Dermis blood vessel endothelial cell (primary cell): ENCODE measurements at places on chromosomes 6 and 20.

DNA sequence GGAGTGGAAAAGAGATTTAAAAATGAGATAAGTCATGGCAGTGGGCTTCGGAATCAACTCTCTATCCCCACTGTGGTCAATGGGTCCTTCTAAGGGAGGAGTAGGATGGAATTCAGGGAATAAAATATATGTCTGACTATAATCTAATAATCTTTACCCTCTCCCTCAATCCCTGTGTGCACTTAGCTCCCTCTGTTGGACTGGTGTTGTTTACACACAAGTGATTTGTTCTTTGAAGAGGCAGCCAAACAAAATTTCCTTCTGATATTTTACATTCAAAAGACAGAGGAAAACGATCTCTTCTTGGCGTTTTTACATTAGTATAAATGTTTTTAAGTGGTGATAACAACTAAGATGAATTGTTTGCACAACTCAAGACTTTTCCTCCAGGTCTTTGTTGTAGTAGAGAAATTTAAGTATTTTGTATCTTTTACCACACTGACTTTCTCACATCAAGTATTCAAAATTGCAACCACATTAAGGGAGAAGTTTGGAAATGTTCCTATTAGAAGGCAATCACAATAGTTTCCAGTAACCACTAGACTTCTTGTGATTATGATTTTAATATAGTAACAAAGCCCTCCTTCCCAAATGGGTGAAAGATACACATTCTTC lies 317.8 kb downstream of the CENPW start:
- peak; percentile 56 for DNase-seq

DNA sequence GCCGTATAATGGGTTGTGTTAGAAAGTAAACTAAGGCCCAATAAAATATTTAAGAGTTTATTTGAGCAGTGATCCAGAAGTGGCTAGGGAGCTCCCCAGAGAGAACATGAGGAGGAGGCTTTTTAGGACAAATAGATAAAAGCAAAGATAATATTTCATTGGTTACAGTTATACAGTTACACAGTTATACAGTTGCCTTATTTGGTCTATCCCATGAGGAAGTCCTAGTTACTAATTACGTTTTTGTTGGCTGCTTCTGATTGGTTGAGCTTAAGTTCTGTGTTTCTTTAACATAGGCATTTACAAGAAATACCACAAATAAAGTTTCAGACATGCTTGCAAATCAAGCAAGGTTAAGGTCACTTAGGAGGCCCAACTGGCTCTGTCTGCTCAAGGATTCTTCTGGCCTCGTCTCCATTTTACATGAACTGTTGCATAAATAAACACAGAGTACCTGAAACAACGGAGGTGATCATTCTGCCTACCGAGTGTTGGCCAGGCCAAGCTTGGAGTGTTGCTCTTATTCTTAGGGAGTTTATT lies 7.0 kb downstream of the UBD start:
- DNase-seq: peak; percentile 72

DNA sequence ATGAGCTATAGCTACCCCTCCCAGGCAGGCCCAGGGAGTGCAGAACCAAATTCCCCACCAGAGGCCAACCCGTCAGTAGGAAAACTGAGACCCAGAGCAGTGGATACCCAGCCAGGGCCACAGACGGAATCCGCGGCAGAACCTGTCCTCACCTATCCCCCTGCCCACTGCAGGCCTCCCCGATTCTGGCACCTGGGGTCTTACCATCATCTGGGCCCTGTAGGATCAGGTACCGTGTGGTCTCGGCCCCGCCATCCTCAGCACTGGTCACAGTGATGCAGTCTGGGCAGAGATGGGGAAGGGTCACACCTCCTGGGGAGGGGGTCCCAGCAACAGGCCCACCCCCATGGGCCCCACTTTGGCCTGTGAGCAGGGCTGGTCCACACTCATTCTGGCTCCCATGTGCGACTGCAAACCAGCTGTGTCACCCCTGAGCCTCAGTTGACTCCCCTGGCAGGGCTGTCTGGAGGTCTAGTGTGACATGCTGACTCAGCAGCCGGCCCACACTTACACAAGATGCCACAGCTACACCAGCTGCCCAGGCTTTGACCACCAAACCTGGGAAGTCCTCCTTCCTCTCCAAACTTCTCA lies 3.8 kb downstream of the ZNF335 start:
- no peak for DNase-seq

GRCh38 chr6:22954749-22955385 lies 385.5 kb downstream of the HDGFL1 start:
- peak; percentile 19 for DNase-seq

DNA sequence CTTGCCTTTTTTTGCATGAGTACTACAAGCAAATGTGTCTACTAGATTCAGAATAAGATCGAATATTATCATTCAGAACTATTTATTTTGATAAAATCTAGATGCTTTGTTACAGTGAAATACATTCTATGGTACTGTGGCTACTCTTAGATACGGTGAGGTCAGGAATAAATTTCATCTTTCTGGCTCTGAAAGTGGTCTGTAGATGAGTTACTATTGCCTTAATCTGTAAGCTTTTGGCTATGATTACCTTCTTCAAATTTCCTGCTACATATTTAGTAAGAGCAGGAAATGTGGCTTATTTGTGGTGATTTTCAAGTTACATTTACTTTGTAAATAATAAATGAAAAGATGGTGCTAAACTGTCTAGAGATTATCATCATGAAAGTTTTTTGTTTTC lies 50.0 kb downstream of the SCAF8 start:
- DNase-seq: no peak

DNA sequence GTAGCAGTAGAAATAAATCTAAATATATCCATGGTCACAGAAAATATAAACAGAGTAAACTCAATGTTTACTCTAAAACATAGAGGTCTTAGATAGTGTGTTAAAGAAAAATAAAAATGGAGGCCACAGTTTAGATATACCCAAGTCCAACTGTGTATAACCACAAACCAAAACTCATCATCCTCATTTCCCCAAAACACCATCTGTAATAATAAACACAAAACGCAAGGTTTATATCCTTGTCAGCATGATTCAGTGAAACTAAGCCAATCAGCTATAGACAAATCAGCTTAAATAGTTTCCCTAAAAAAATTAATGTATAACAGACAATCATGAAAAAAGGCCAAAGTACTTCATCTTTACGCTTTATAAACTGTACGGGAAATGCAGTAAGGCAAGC lies 2.7 kb upstream of the HACE1 start:
- DNase-seq: no peak

GRCh38 chr6:82976179-82976578 lies 89.5 kb downstream of the UBE3D start:
- DNase-seq: no peak
